ENCODE measurements at places on chromosomes 6 and 20. TPM values are rescaled to one million over a fixed set of nuclear protein-coding genes. Genes with fewer than 3 reads are reported as not detected.

- H3K4me3 ChIP-seq, result no peak overlapping the region
- H3K27ac ChIP-seq, result no peak overlapping the region
Measured at GRCh38 chr6:158002951-158003853, 21.5 kb downstream of the SYNJ2 start.

GRCh38 chr6:36780442-36781177 lies 58.6 kb downstream of the CPNE5 start:
- H3K4me1 ChIP-seq, result peaks cover 30% of the 10 kb centered on the region
- H3K4me3 ChIP-seq, result no peak overlapping the region
- peaks cover 2% of the 10 kb centered on the region for H3K27me3 ChIP-seq

- H3K4me1 ChIP-seq, result peaks cover 18% of the 10 kb centered on the region
- no peaks in the 10 kb centered on the region for H3K36me3 ChIP-seq
- H3K4me3 ChIP-seq, result no peak overlapping the region
- H3K27ac ChIP-seq, result no peak overlapping the region
- peaks cover 19% of the 10 kb centered on the region for H3K27me3 ChIP-seq
Measured at GRCh38 chr6:136927292-136927691, 5.2 kb downstream of the SLC35D3 start.

The OXT gene
- total RNA-seq, result not detected

The ENPP3 gene
- total RNA-seq, result 0.33 TPM
